Anterior cingulate cortex (tissue), 58 donors: ENCODE measurements at places on chromosomes 2 and 18.

- no peak for DNase-seq
Observed at GRCh38 chr18:2843146-2843545, 3.7 kb upstream of the EMILIN2 start.

GRCh38 chr2:159971365-159972152 is 90.9 kb downstream of the PLA2R1 start:
- DNase-seq: no peak

DNA sequence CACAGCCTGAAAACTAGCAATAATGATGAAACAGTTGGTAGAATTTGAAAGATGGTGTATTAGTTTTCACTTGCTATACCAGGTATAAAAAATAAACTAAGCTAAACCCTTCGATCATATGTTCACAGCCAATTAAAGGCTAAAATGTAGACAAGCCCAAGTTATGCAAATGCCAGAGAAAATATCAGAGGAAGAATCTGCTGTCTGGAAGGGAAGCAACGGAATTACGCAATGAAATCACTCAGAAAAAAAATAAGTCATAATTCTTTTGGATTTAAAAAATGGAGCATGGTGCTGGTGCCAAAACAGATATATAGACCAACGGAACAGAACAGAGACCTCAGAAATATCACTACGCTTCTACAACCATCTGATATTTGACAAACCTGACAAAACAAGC is 108.3 kb downstream of the ARL4C start:
- no peak for DNase-seq

- no peak for DNase-seq
Observed at GRCh38 chr2:64731263-64731643, 77.5 kb upstream of the SERTAD2 start.

- DNase-seq: no peak
Observed at GRCh38 chr18:408367-408766, 92.1 kb downstream of the COLEC12 start.

DNA sequence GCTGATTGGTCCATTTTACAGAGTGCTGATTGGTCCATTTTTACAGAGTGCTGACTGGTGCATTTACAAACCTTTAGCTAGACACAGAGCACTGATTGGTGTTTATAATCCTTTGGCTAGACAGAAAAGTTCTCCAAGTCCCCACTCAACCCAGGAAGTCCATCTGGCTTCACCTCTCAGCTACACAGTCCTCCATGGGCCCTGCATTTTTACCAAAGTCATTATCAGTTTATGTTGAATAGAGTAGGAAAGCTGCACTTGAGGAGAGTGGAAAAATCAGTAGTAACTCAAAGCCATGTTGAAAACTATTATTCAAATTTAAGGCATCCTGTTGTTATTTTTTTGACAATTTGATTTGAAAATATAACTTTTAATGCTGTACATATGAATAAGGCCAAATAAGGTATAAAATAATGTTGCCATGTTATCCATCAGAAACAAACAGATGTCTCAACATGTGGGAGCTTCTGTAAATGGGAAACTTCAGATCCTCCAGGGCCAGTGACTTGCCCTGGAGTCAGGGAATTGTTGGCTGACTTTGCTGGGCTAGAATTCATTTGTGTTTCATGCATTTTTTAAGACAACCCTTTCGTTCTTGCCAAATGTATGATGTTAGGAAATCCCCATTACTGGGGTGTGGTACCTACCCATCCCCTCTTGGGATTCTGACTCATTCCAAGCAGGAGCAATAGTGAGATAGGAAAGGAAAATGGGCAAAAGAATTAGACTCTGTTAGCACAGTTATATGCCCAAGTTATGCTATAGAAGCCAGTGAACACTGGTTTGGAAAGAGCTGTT is 37.8 kb upstream of the CCDC195 start:
- DNase-seq: no peak

DNA sequence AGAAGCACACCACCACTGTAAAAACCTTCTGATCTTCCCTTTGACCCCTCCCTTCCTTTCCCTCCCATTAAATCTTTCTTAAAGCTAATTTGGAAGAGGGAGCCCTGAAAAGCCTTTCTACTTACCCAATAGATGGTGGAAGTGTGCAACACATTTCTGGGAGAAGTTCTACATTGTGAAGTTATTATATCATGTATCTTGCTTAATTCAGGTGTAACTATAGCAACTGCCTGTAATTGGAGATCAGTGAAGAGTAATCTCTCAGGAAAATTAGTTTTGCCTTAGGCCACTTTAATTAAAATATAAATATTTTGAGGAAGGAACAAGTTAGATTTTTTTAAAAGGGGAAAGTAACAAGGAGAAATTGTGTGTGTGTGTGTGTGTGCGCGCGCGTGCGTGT is 266.0 kb downstream of the SH3BP4 start:
- no peak for DNase-seq

GRCh38 chr2:155692856-155693255 is 639.7 kb downstream of the NR4A2 start:
- DNase-seq: no peak

- DNase-seq: no peak
Observed at GRCh38 chr18:74611765-74612164, 14.1 kb downstream of the ZNF407 start.
